ENCODE measurements at places on chromosomes 6 and 20. TPM values are rescaled to one million over a fixed set of nuclear protein-coding genes. Genes with fewer than 3 reads are reported as not detected.

Gene SGK2
- not detected for total RNA-seq

Gene BNIP5
- total RNA-seq, result not detected

Gene OR2H1
- total RNA-seq, result not detected

Gene CDSN
- not detected for total RNA-seq

Gene LY86
- total RNA-seq, result not detected

Gene SLPI
- total RNA-seq, result not detected

Gene DOK5
- 9.8 TPM for total RNA-seq

Gene GRM1
- total RNA-seq, result not detected

Gene COX4I2
- total RNA-seq, result not detected

Gene SNX14
- total RNA-seq, result 43.4 TPM

Gene ENPP4
- total RNA-seq, result 0.59 TPM

Gene TFAP2C
- not detected for total RNA-seq

Gene MUCL3
- not detected for total RNA-seq
